ENCODE measurements at places on chromosomes 3 and 15.

DNA sequence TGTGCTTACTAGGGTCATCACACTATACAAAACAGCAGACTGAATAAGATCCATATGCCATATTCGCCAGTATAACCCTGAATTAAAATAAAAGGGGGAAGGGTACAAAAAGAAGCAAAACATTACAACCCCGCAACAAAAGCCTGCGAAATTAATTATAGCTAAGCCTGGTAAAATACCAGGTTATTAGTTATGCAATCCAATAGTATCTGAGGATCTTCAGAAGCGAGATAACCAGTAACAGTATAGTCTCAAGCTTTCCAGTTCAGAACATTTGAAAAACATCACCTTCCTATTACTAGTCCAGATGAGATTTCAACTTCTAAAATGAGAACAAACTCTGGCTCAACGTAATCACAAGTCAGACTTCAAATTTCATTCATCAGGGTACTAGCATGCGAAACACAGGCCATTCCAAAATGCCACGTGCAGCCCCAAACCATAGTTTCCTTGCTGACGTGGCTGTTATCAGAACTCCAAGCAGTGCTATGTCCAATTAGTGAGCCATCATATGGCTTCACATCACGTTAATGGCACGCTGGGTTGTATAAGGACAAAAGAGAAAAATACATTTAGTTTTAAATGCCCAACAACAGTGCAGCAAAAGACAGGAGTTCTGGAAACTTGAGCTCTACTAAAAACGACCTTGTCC, 1.1 kb downstream of the SSR3 start:
- no peak for DNase-seq

DNA sequence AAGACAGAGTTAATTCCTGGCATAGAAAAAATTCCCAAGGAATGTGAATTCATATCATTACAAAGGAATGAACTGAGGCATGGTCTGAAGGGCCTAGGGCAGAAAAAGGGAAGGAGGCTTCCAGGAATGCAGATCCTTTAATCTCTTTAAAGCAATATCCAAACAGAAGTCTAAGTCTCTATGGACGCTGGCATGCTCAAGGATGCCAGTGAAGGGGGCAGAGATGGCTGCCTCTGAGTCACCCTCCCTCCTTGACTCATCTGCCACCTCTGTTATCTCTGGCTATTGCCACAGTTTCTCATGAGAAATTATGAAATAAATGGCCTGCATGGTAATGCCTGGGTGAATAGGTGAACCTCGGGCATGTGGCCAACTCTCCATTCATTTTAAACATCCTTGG, 96.3 kb upstream of the BCL6 start:
- DNase-seq, result no peak

GRCh38 chr3:180694321-180694720, 15.0 kb upstream of the CCDC39 start:
- no peak for DNase-seq

- DNase-seq, result no peak
These were observed 90.3 kb downstream of the PLCL2 start for GRCh38 chr3:16975083-16975482.

GRCh38 chr3:69831737-69832136, 92.5 kb downstream of the MITF start:
- DNase-seq, result no peak

DNA sequence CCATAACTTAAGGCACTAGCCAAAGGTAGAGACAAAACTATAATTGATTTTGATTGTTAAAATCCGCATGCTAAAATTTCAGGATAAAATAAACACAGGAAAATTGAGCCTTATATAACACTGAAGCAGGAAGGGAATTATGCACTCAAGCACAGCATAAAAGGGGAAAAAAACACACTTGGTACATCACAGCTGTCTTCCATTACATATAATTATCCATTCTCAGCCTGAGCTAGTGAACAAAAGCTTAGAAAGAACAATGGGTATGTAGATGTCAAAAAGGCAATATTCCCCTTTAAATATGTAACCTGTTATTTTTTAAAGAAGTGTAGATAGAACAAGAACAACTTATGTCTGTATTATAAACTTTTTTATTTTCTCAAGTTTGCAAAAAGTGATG, 899.2 kb downstream of the ROBO1 start:
- peak; percentile 2 for DNase-seq

DNA sequence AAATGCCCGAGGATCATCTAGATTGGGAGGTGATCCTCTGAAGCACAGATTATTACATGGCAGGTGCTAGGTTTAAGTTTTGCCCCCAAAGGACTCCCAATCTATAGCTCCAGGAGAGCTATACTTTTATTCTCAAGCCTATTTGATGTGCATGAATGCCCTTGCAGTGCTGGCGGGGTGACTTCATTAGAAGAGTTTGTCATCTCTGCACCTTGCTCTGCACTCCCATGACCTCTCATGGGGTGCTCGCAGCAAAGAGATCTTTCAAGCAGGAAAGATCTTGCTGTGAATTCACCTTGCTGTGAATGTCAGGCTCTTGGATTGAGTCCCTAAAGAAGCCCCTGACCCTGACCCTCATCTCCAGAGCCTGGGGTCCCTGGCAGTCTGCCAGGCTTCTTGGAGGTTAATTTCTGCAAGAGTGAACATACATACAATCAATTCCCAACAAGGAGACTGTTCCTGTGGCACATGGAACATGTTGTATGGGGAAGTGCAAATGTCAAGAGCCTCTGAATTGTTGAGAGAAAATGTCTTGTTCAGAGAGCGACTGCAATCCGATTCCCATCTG, 45.9 kb downstream of the FAM43A start:
- peak; percentile 29 for DNase-seq

DNA sequence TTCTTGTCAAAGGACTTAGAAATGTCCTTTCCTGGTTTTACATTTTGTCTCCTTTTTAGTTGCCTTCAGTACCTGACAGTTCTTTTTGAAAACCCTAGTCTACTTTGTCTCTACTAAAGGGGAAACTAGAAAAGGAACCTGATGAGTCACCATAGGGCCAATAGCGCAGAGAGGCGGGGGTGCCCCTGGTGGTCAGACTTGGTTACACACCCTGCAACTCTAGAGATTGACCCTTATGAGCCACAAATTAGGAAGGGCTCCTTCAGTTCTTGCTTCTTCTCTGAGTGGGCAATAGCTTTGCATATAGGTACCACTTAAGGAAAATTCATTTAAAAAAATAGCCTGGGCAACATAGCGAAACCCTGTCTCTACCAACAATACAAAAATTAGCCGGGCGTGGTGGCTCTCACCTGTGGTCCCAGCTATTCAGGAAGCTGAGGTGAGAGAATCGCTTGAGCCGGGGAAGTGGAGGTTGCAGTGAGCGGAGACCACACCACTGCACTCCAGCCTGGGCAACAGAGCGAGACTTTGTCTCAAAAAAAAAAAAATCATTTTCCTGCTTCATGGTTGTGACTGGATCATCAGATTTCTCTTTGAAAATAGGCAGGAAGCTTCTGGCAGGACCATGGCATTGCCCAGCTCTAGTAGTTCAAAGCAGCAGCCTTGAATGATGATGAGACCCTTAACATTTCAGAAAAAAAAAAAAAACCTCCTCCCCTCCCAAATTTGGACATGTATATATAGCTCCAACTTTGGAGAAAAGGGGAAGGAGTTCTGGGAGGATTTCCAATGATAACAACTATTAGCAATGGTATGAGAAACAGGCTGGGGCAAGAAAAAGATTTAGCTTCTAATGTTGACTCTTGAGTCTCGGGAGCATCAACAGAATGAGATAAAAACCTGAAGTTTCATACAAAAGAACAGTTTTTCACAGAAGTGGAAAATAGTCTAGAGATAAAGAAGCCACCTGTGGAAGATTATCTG, 45.2 kb upstream of the RASA2 start:
- no peak for DNase-seq

- no peak for DNase-seq
These were observed 16.4 kb downstream of the ESYT3 start for GRCh38 chr3:138450704-138451424.

DNA sequence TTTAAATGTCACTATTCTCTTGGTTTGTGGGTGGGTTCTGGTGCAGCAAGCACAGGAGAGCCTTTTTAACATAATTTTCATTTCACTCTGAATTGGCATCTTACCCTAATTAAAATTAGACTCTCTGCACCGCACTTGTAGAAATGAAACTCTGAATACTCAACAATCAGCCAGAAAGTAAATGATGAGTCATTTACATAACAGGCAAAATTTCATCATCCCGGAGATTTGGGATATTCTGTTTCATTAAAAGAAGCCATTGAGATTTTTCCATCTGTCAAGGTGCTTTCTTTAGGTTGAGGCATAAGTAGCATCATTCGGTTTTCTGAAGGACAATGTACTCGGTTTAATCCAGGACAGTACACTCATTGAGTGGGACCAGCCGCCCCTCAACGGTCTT, 111.0 kb downstream of the RFTN1 start:
- DNase-seq, result no peak

DNA sequence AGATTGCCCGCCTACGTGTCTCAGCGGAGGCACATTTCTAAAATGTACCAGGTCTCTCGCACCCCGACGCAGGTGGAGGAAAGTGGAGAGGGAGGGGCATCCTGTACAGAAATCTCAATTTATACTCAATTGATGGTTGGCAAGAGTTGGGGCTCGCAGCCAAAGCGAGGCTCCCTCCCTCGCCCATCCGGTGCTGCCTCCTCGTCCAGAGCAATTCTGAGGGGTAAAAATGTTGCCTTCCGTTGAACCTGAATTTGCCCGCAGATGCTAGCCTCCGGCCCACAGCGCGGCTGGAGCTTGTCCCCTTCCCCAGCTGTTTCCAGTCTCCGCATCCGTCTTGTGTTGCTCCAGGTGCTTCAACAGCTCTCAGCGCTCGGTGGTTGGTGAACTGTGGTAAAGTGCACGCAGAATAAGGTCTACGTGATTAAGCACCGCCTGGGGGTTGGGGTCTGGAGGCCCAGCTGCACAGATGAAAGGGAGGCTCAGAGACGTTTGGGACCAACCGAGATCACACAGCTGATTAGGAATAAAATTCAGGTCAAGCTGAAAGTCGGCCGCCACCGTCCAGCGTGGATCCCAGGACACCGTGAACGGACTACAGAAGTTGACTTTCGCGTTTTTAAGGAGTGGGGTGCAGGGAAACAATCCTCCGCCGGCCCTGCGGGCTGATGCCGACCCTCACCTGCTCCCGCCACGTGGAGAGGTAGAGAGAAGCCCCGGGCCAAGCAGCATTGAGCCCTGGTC, 846 bp upstream of the POLG start:
- no peak for DNase-seq

DNA sequence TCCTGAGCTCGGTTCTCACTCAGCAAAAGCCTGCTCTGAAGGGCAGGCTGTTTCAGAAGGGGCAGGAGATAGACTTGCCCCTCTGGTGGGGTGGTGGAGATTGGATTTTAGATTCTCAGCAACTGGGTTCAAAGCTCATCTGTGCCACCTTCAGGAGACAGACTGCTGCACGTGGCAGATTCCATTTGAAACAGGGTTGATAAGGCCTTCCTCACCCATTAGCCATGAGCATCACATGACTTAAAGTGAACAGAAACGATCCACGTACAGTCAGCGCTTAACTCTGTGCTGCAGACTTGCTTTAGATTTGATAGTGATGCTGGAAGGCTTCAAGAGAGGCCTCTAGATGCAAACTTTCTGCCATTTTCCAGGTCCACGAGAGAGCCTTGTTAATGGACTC, 35.0 kb upstream of the MGLL start:
- DNase-seq, result no peak

GRCh38 chr3:78496501-78496900, 1271.3 kb downstream of the ROBO1 start:
- DNase-seq, result no peak

- DNase-seq, result no peak
These were observed 185.5 kb downstream of the ADAMTS9 start for GRCh38 chr3:64502284-64502683.
